Activated naive CD4-positive, alpha-beta T cell treated with Interleukin-2 at 50 U/mL for 16 hours (primary cell): ENCODE measurements at places on chromosomes 11 and 22.
A peak's percentile ranks its signal among the peaks of the same experiment; 100 is the strongest.

- no peak for DNase-seq
Observed at GRCh38 chr11:41334007-41334933, 125.2 kb downstream of the LRRC4C start.

DNA sequence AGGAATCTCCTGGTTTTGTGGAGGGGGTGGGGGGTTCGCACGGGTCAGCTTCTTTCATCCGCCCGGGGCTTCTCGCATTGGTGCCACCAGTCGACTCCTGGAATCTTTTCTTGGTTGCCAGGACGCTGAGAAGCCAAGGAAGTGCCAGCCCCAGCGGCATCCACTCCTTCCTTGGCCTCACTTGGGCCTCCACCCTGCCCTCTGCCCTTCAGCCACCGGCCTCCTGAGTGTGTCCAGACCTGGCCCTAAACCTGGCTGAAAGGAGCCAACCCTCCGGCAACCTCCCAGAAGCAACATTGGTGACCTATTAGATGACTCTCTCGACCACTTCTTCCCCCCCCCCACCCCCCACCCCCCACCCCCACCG is 518 bp upstream of the GALNT18 start:
- DNase-seq: no peak

DNA sequence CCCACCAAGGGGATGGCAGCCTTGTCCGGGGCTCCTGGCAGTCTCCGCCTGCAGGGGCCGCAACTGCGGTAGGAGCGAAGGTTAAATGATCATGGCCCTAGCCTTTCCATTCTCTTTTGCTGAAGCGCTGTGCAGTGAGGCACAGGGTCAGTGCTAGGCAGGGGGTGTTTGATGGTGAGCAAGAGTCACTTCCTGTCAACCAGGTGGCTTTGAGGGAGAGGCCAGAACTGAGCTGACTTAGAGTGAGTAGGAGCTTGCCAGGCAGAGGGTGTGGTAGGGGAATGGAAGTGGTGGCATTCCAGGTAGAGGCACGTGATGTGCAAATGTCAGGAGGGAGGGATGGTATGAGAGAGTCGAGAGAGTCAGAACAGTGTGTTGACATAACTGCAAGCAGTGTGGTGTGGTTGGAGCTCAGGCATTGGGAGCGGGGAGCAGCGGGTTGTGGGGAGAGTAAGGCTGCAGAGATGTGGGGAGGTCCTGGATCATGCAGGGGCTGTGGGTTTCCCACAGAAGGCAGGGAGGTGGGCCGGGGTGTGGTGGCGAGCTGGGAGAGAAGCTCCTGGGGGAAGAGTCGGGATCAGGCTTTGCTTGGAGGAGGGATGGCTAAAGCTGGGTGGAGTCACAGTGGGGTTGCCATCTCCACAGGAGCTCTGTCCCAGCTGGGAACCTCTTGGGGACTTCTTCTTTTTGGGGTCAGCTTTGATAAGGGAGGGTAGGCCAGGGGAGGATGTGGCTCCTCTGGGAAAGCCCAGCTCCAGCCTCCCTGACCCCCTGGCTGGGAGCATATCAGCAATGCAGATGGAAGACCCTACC is 33.3 kb downstream of the AMPD3 start:
- DNase-seq: no peak

- DNase-seq: no peak
Observed at GRCh38 chr11:103648054-103648453, 388.4 kb upstream of the DDI1 start.

DNA sequence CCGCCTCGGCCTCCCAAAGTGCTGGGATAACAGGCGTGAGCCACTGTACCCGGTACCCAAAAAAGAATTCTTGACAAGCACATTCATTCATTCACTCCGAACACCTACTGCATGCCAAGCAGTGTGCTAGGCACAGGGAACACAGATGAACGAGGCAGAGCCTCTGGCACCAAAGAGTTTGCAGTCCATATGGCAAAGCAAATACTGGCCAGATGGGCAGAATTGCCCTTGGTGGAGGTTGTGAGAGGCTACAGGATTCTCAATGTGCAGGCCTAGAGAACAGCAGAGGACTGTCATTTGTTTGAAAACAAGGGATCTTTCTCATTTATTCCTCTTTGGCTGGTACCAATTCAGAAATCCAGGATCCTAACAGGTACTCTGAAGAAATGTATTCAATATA is 27.5 kb upstream of the MTCH2 start:
- DNase-seq: no peak

- no peak for DNase-seq
Observed at GRCh38 chr11:23976841-23977271, 520.0 kb upstream of the LUZP2 start.

- DNase-seq: no peak
Observed at GRCh38 chr11:8357505-8357888, 93.8 kb upstream of the LMO1 start.

DNA sequence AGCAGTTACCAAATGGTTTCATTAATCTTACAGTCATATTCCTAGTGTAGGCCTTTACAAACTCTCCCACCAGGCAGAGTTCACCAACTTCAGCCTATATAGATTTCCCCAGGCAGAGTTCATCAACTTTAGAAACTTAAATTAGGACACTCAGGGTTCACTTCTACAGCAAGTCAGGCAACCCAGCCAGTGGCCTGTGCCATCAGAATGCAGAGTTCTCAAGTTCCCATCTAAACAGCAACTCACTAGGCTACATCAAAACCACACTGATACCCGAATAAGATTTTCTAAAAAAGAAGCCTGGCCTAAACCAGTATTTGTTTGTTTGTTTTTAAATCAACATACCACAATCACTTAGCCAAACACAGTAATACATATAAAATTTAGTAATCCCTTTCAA is 33.7 kb downstream of the PICALM start:
- DNase-seq: no peak

GRCh38 chr11:83000381-83000780 is 71.3 kb downstream of the RAB30 start:
- no peak for DNase-seq

GRCh38 chr11:8263109-8263768 is 439 bp downstream of the LMO1 start:
- no peak for DNase-seq

GRCh38 chr11:113572136-113572735 is 97.0 kb upstream of the DRD2 start:
- DNase-seq: no peak

DNA sequence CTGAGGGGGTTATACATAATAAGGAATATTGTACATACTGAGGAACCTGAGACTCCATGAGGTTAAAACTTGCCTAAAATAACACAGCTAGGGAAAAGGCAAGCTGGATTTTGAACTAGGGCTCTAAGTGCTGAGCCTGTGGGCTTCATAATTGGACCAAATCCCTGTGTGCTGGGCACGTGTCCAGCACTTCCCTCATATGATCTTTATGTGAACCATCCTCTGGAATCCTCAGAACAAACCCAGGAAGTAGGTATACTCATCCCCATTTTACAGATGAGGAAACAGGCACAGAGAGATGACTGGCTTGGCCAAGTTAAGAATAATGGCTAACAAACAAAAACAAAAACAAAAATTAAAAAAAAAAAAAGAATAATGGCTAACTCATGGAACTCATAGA is 14.9 kb downstream of the RTN4RL2 start:
- no peak for DNase-seq

DNA sequence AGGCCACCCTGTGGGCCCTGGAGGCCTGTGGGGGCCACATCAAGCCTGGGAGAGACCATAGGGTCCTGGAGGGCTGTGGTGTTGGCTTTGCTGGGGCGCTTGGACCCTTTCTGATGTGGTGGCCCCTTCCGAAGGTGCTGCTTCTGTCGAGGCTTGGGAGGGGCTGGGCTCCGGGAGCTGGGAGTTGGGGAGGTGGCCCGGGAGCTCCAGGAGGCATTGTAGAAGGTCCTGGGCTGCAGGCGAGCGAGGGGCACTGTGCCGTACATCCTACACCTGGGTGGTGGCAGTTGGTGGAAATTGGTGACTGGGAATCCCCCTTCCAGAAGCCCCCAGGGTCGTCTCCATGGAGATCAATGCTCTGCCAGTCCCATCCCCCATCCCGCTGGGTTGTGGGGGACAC is 2.6 kb downstream of the PLA2G3 start:
- no peak for DNase-seq

- no peak for DNase-seq
Observed at GRCh38 chr11:80173371-80174136, 732.7 kb upstream of the TENM4 start.

GRCh38 chr11:32382339-32383049 is 52.8 kb downstream of the WT1 start:
- DNase-seq: no peak

DNA sequence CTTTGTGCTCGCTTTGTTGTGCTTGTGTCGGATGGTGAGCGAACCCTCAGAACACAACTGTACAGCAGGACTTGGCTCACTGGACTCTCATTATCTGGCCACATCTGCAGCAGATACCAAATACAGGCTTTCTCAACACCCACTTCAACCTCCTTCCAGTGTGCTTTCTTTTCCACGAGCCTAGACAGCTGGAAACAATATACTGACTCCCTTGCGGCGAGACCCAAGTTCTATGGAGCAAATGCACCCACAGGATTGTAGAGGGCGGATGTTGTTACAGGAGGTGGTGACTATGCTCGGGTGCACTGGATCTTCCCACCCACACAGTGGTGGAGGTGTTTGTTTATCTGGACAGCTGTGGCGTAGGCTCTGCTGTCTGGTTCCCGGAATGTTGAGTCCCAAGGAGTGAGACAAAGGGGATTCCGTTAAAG is 204.3 kb downstream of the TENM4 start:
- DNase-seq: no peak

DNA sequence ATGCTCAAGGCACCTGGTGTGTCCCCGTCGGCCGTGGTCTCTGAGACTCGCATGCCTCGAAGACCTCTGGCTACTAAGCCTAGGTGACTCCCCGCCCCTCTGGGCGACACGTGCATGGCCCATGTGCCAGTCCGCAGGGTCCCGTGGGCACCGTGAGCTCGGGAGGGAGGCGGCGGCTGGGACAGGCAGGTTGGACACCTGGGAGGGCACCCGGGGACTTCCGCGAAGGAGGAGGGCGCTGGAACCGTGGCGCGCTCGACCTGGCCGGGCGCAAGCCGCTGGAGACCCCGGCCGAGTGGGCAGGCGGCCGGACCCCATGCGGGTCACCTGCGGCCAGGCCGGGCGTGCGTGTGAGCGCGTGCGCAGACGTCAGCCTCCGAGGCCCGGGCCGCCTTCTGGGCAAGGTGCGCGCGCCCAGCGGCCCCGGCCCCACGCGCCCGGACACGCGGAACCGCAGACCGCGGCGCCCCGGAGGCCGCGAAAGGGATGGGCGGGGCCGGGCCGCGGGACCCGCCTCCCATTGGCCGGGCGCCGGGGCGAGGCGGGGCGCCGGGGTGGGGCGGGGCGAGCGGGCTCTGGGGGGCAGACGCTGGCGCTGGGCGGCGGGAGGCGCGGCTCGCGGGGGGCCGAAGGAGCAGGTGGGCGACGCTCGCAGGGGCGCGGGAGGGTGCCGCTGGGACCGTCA is 579 bp upstream of the RASD2 start:
- DNase-seq: peak; percentile 68

GRCh38 chr11:64355078-64355940 is 3.7 kb upstream of the RPS6KA4 start:
- DNase-seq: no peak

- no peak for DNase-seq
Observed at GRCh38 chr11:102729849-102730815, 5.4 kb upstream of the MMP8 start.

- no peak for DNase-seq
Observed at GRCh38 chr11:121383716-121384115, 68.4 kb upstream of the SORL1 start.

DNA sequence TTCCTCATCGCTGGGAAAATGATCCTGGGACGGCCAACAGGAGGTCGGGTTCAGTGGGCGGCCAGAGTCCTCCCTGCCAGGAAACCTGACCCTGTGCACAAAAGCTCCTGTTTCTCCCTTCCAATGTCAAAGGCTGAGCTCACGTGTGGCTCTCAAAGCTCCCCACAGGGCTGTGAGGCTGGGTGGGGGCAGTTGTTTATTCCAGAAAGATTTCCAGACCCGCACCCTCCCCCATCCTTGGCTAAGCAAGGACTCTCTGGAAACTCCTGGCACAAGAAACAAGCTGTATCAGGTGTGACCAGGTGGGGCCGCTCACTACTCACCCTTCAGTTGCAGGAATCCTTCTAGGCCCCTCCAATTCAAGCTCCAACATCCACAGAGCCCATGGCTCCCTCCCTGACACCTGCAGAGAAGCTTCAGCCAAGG is 131.9 kb downstream of the SHANK2 start:
- DNase-seq: no peak

DNA sequence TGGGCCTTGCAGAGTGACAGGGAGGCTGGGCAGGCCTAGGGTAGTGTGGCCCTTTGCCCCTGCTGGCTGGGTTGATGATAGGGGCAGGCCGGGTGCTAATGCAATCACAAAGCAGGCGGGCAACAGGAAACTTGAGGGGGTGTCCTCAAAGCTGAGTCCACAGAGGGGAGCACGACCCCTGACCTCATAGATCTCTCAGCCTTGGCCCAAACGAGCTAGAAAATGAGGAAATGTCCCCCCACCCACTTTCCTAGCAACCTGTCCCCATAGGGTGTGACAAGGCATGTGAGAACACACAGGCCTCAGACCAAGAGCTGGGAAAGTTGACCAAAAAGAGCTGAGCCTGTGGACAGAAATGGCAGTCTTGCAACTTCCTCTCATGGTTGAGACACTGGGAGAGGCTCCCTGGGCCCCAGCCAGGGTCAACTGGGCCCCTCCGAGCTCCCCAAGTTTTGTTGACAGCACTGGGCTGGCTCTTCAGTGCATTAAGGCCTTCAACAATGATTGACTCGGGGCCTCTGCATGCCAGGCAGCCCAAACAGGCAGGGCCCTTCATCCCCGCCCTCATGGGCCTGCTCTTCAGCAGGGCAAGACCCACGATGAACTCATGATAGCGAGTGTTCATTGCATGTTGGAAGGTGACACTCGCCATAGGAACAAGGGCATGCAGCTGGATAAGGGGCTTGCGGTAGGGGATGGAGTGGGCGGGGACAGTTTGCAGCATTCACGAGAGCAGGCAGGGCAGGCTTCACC is 9.8 kb upstream of the SPI1 start:
- no peak for DNase-seq

DNA sequence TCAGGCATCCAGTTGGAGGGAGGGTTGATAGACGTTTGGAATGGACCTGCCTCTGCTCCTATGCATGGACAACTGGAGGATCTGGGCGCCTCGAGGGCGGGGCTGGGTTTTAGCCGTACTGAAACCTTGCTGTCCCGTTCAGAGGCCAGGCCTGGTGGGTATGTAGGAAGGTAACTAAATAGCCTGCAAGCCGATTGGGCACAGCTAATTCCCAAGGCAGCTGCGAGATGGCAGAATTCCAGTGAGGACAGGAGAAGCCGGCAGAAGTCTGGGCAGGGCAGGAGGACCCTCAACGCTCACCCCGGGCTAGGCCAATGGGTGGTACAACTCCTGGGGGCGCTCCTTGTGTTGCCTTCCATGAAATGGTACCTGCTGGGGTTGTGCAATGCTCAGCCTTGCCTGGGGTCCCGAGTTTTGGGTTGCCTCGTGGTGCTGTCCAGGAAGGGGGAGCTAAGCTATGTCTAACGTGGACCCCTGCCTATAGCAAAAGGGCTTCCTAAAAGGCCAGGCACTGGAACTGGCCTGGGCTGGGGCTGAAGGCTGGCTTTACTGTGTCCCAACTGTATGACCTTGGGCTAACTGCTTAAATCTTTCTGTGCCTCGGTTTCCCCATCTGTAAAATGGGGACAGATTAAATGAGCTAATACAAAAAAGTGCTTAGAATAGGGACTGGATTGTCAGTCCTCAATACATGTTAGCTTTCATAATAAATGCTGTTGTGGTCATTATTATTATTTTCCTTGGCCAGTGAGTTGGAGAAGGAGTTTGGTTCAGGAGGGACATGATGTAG is 30.1 kb upstream of the CD82 start:
- DNase-seq: no peak
